ENCODE measurements at places on chromosomes 5 and 9.

GRCh38 chr5:110625376-110625999 lies 101.0 kb downstream of the TMEM232 start:
- DNase-seq = no peak

DNA sequence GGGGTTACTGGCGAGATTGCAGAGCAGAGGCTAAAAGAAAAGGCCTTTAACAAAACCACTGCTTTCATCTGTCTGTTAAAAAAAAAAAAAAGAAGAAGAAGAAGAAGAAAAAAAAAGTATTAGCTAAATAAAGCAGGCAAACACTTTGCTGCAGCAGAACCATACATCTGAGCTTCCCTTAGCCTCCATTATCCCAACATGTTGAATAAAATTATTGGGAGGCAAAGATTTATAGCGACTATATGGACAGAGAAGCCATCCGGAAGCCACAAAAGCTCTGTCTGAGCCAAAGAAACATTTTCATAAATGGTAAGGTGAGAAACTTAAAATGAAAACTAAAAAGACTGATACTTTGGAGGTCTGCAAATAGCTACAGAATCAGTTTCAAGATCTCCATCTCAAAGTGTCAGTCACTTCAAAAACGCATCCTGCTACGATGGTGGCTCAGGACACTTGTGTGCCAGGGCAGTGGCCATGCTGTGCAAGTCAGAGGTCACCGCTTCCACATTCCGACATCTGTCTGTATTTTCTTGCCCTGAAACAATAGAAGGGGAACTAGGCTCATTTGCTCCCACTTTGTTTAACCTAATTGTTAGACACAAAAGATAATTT lies 9.6 kb downstream of the EFNA5 start:
- DNase-seq = no peak

DNA sequence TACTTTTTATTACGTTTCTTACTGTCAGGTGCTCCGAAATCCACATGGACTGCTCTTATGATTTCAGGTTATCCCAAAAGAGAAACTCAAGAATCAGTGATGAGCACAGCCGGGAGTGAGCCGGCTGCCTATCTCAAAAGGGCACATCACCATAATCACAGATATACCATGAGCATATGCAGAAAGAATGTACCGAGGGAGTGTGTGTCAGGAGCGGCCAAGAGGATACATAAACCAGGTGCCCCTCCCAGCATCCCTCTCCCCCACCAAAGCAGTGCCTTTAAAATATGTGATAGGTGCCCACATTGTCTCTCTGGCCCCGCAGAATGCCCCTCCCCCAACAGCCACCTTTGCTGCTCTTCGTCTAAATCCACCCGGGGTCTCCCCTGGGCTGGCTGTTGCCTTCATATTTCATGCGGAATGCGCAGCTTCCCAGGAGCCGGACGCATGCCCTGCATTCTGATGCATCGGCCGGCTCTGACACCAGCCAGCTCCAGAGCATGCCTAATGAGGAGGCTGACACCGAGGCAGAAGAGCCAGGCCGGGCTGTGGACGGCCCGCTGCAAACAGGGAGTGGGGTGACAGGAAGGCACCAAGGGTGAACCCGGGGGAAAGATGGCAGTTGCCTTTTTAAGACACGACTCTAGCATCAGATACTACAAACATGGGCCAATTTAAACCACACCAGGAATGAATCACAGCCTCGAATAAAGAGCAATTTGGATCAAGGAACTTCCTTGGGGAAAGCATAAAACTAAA lies 652.3 kb downstream of the BNC2 start:
- DNase-seq = no peak

- no peak for DNase-seq
These were observed 167.8 kb downstream of the CRB2 start for GRCh38 chr9:123523845-123524244.

- DNase-seq = no peak
These were observed 23.4 kb upstream of the MAMDC2 start for GRCh38 chr9:70020217-70020616.

GRCh38 chr5:141496038-141496437 lies 7.2 kb downstream of the PCDHGC5 start:
- DNase-seq = no peak

DNA sequence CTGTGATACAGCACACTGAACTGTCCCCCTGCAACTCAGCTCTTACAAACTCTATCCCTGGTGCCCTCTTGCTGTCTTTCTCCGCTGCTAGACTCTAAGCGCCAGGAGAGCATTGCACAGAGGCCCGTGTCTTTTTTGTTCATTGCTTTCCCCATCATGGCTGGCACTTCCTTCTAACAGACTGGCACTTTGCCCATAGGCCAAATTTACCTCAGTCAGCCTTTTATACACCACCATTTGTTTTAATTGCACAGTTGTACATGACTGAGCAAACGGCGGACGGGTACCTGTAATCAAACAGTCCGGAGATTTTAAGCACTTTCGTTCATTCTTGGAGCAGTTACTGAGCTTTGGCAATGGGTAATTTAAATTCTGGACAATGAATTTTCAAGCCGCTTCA lies 102.2 kb upstream of the CLINT1 start:
- peak; percentile 67 for DNase-seq

- no peak for DNase-seq
These were observed 439.2 kb downstream of the NTRK2 start for GRCh38 chr9:85108746-85109145.

DNA sequence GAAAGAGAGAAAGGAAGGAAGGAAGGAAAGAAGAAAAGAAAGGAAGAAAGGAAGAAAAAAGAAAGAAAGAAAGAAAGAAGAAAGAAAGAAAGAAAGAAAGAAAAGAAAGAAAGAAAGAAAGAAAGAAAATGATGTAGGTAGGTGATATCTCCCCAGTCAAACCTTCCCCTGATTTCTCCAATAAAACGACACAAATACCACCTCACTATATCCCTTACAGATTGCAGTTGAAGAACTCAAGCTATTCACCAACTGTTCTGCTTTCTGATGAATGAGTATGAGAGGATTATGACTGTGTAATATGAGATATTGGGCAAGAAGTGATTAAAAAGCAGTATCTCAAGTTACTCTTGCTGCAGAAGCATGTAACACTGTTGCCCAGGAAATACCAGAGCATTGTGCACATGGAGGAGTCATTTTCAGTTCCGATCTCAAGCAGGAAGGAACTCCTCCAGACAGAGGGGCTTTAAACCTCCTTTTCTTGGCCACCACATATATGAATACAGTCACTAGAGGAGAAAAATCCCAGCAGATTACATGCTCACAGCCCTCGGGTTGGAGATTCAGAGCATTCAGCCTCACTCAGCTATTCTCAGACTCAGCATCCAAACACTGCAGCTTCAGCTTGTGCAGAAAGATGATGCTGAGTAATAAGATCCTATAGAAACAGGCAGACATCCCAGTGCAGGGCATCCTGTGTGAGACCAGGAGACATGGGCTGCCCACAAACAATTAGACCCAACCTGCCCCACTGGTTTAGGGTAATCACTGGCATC lies 61.4 kb downstream of the UGCG start:
- no peak for DNase-seq

DNA sequence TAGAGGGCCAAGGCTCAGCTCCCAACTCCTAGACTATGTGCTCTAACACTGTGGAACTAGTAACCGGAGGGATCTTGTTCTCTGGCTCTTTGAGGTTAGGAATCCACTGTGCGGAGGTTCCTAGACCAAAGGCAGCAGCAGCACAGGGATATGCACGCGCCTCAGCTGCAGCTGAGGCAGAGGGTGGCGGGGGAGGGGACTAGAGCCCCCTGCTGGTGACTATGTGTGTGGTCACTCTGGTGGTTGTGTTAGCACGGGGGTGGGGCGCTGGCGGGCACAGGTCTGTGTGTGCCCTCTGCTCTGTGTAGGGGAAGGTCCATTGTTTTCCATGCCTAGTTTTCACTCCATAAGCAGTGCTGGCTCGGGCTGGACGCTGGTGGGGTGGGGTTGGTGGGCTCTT lies 458.0 kb upstream of the IZUMO3 start:
- no peak for DNase-seq

DNA sequence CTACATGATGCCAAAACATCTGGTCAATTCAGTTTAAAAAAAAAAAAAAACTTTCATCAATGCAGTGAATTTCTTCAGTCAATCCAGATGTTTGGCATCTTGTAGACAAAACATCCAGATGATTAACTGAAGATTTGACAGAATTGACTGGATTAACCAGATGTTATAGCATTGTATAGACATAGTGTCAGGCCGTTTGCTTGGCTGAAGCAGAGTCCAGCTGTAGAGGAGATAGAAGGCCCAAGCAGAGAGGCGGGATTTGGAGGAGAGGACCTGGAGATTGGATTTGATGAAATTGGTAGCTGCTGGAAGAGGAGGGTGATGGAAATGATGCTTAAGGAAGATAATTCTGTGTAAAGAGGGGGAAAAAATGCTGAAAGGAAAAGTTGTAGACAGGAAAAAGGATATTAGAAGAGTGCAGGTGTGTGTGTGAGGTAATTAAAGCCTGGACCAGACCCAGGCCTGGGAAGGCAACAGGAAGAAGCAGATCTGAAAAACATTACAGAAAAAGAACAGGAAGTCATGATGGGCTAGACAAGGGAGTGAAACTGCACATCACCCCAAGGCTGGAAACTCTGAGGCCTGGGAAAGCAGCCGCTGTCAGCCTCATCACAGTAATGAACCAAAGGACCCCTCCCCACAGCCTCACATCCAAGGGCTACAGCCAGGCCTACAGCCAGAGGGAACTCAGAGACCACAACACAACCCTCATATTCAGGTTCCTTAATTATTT lies 258.3 kb downstream of the CWC27 start:
- DNase-seq = no peak

- no peak for DNase-seq
These were observed 7.6 kb upstream of the DNAJA1 start for GRCh38 chr9:33017283-33018041.

- no peak for DNase-seq
These were observed 1991.3 kb upstream of the C9orf72 start for GRCh38 chr9:29564564-29564963.

DNA sequence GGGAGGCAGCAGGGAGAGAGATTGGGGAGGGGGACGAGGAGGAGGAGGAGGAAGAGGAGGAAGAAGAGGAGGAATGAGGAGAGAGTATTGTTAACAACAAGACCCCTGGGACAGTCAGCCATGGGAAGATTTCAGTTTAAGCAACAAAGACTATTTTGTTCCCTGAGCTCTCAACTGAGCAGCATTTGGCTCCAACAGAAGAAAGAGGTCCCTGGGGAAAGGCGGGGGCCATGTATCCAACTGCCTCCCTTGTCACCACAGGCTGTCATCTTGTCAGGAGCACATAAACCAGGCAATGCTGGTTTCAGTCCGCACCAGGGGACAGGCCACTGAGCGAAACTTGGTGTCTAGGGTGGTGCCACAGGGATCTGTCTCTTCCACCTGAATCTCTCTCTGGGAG lies 316.1 kb downstream of the TLE1 start:
- DNase-seq = no peak

GRCh38 chr9:105333076-105333475 lies 88.6 kb downstream of the SLC44A1 start:
- no peak for DNase-seq

DNA sequence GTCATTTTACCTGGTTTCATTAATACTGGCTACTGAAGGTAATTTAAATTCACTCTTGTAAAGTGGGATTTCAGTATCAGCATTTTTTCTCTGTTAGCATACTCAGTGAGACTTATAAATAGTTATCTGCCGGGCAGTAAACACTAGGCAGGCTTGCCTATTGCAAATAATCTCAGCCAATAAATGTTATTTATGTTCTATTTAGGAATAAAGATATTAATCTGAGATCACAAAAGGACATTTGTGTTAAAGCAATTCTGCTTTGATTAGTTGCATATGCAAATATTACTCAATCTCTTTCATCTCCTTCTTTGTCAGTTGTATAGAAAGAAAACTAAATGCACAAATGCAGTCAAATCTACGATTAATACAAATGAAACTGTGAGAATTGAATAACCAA lies 827.8 kb downstream of the TLE4 start:
- DNase-seq = no peak

DNA sequence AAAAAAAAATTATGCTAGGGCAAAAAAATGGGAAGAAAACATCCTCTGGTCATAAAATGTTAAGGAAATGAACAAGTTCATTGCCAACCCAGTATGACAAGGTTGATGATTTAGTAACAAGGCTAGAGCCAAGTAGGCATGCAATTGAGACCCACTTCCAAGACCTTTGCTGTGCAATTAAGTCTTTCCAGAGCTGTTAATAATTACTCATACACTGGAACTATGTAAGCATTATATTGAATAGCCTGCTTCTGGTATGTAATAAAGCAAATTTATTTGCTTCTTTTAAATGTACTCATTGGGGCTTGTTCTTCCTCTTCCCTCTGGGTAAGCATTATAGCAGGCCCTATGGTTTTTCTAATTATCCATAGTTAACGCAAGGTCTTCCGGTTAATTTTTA lies 32.5 kb upstream of the SNAPC3 start:
- no peak for DNase-seq

- DNase-seq = no peak
These were observed 280.0 kb downstream of the GAS1 start for GRCh38 chr9:86667307-86667706.

DNA sequence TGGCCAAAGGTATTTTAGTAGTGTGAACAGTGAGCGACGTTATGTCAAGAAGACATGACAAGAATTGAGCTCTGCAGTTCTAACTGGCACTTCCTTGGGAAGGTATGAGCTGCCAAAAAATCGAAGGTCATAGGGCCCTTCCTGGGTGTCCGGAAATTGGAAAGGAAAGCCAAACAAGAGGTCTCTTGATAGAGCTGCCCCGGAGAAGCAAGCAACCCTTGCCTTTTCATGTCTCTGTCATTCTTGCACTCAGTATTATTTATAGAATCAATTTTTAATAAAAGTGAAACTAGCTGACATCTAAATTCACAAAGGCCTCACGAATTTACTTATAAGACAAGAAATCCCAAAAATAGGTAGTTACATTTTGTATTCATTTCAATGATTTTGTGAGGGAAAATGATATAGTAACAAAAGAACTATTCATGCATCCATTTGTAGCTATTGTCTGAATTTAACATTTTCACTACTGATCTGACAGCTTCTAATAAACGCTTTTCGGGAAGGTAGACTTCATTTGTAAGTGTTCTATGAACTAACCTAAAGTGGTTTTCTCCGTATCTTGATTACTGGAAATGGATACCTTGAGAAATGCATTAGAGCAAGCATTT lies 113.8 kb upstream of the VCAN start:
- DNase-seq = no peak

DNA sequence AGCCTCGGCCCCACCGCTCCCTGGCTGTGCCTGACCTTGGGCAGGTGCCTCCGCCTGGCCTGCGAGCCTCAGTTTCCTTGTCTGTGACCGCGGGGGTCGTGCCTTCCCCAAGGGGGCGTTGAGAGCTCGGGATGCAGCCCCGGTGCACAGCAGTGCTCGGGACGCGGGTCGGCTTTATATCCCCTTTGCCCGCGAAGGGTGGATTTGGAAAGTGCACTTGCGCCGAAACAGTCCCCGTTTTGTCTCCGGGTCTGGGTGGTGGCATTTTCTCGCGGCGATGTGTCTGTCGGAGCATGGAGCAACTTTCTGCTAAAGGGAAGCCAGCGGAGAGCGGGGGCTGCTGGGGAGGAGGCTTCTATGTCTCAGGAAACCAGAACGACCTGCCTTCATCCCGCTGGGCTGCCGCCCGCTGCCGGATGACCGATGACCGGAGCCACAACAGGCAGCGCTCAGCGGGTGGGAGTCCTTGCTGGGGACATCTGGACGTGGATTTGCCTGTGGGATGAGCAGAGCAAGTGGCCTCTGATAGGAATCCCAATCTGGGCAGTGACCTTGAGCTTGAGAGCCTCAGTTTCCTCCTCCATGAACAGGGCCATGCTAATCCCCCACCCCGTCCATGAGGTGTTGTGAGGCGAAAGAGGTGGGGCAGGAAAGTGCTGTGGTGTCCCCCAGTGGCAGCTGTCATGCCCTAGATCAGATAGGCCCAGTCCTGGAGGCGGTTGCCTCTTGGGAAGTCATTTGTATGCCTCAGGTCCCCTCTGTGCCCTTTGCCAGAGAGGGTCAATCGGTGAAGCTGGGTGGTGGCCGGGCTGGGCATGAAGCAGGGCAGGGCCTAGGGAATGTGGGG lies 651 bp downstream of the HRH2 start:
- no peak for DNase-seq

Measured in NCI-H1092 (cell line).